ENCODE measurements at places on chromosomes 12 and 14.

DNA sequence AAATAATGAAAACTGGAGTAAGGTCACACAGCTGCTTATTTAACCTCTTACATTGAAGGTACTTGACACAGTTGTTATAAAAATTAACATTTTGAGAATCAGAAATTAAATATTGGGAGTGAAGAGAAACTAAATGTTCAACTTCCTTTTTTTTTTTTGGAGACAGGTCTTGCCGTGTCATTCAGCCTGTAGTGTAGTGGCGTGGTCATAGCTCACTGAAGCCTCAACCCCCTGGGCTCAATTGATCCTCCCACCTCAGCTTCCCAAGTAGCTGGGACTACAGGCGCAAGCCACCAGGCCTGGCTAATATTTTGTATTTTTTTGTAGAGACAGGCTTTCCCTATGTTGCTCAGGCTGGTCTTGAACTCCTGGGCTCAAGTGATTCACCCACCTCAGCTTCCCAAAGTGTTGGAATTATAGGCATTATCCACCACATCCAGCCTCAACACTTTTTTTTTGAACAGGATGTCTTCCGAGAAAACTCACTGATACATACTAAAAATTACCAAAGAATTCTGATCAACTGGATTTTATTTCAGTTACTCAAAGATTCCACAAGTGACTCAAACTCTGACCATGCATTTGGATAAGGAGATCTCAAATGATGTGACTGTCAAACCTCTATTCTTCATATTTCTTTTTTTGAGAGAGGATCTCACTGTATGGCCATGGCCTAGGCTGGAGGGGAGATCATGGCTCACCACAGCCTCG is 35.4 kb downstream of the SGPP1 start:
- DNase-seq, result peak; percentile 41

DNA sequence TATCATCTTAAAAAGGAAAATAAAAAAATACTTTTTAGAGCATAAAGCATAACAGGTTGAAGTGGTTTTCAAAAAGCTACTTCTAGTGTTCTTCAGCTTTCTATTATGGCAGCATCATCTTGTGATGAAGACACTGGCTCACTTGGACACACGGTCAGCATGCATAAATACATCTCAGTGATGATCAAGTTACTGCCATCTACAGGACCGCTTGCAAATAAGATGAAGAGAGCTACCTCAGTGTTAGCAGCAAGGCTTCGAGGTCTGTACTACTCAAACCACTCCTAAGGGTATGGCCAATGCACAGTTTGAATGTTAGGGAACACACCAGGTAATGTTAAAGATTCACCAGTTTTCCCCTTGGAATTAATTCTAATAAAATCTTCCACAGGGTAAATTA is 58.8 kb downstream of the GALC start:
- DNase-seq, result no peak

DNA sequence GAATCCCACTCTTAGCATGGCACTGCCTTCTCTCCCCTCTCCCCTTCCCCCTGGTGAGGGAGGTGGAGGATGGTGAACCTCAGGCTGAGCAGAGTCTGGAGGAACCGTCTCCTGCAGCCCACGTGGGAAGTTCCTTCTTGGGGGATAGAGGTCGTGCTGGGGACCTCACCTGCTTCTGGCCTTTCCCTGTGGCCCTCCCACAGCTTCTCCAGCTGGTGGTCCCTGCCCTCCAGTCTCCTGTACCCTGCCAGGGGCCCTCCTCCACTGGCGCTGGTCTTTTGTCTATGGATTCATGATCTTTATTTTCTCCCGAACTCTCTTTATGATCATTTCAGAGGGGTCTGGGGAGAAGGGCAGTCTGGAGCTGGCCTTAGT is 9.0 kb upstream of the MTA1 start:
- DNase-seq, result no peak

- no peak for DNase-seq
Observed at GRCh38 chr12:14482886-14483285, 84.8 kb downstream of the PLBD1 start.

- no peak for DNase-seq
Observed at GRCh38 chr14:68822132-68822651, 29.3 kb upstream of the ZFP36L1 start.

Data from EH (cell line).